ENCODE measurements at places on chromosomes 4 and X. TPM values are rescaled to one million over a fixed set of nuclear protein-coding genes. Genes with fewer than 3 reads are reported as not detected.

- no peak for DNase-seq
Measured at GRCh38 chrX:15977644-15978043, 123.0 kb upstream of the AP1S2 start.

CDKL5 gene
- 0.78 TPM for total RNA-seq

GSTCD gene
- 5.8 TPM for total RNA-seq

DNA sequence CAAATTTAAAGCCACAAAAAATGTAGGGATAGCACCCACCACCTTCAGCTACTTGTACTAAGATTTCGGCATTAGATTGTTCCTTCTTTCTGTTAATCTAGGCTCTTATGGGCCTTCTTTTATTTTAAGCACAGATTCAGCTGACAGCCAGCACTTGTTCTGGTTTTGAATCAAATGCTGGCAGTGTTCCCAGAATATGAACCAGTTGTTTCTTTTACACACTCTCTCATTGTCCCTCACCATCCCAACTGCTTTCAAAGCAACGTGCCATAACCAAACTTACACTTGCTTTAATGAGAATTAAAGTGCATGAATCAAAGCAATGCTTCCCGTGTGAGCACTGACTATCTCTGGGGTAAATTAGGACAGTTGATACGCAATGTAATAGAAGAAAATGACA lies 744.5 kb upstream of the FAM241A start:
- no peak for DNase-seq

GRCh38 chr4:6198278-6198677 lies 2.1 kb downstream of the JAKMIP1 start:
- no peak for DNase-seq

- no peak for DNase-seq
Measured at GRCh38 chrX:124415115-124415800, 68.9 kb downstream of the SH2D1A start.

PNMA6E gene
- not detected for total RNA-seq

CSAG2 gene
- total RNA-seq, result not detected

CCDC149 gene
- not detected for total RNA-seq

PDLIM3 gene
- total RNA-seq, result not detected
